GM19239 (cell line): ENCODE measurements at places on chromosomes 3 and 15.

- no peak for DNase-seq
Measured at GRCh38 chr3:53240989-53241972, 14.5 kb downstream of the TKT start.

DNA sequence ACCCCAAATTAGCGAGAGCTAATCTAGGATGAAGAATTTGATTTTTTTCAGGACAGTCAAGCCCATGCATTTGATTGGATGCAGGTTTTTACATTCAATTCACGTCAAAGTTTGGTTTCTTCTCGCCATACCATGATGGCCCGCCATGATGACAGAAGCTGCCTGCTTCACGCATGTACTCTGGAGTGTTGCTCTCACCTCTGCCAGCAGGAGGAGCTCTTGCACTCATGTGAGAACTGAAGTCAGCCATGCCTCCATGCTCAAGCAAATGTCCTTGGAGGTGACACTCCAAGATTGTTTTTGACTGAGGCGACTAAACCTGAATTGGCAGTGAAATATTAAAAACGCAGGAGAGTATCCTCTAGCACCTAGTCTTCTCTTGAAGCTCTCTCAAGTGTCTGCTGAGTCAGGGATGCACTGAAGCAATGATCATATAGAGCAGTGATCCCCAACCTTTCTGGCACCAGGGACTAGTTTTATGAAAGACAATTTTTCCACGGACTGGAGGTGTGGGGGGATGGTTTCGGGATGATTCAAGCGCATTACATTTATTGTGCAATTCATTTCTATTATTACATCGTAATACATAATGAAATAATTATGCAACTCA is 120.9 kb downstream of the SAMMSON start:
- peak; percentile 41 for DNase-seq

GRCh38 chr3:13176445-13176844 is 103.2 kb upstream of the IQSEC1 start:
- no peak for DNase-seq

GRCh38 chr3:167346171-167346570 is 33.9 kb downstream of the ZBBX start:
- no peak for DNase-seq

DNA sequence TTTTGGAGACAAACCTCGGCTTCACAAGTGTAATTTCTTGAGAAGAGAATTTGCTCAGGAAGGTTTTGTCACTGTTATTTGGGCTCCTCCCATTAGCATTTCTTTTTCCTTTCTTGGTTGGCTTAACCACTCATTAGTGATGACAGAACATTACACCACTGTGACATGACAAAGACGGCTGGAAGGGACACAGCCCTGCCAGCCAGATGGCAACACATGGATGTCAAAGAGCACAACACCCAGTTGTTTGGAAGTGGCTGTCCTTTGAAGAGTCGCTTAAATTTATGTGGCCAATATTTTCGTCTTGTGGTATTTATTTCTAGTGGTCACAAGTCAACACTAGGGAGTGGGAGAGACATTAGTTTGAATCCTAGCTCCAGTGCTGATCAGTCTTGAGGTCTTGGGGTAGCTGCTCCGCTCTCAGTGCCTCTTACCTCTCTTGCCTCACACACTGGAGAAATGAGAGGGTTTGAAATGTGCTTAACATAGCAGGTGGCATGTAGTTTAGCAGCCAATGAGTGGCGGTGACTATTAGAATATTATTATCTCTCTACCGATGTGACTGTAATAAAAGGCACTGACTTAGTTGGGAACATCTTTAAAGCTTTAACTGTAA is 92.8 kb downstream of the FRMD4B start:
- no peak for DNase-seq

GRCh38 chr3:150314248-150315004 is 93.7 kb upstream of the TSC22D2 start:
- DNase-seq: no peak

DNA sequence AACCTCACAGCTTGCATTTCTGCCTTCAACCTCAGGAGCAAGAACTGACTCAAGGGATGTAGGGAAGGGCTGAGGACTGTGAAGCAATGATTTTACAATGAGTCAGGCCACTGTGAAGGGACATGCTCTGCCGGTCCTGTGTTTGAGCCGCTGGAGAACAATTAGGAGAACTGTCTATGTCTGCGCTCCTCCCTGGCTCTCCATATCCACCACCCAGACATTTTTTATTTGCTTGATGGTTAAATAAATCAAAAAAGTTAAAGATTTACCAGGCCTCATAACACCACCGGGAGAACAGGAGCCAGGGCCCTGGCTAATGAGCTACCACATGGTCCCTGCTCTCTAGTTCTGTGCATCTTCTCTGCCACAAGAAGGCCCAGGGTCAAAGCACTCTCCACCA is 29.6 kb downstream of the SEC61A1 start:
- DNase-seq: no peak

DNA sequence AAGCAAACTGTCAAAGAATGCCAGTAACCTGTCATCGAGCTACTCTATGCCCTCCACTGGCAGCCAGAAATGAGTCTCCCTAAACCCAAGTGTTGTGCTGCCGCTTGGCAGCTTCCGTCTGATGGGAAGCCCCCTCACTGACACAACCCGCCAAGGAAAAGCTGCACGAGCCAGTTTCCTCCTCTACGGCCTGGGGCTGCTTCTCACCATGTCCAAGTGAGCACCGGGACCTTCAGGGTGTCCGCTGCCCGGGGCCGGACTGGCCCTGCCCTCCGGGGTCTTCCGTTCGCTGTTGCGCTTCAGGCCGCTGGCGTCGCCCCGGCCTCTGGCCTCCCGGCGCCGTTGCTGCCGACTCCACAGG is 490 bp downstream of the TOMM70 start:
- DNase-seq: no peak

DNA sequence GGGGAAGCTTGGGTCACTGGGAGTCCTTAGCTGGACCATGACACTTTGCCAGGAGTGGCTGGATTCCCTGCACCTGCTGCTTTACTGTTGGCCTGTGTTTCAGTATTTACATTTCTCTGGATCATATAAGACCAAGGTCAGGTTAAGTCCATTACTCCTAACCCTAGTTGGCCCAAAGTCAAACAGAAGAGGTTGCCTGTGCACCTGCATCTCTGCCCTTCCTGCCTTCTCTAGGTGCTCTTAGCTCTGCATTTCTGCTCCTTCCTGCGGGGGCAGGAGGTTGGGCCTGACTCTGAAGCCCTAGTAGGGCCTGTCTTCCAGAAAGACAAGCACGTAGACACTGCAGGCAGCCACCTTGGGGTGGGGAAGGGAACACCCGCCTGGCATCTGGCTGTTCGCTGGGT is 124.3 kb downstream of the RPLP1 start:
- no peak for DNase-seq

GRCh38 chr3:186487819-186488218 is 56.4 kb downstream of the CRYGS start:
- DNase-seq: no peak

DNA sequence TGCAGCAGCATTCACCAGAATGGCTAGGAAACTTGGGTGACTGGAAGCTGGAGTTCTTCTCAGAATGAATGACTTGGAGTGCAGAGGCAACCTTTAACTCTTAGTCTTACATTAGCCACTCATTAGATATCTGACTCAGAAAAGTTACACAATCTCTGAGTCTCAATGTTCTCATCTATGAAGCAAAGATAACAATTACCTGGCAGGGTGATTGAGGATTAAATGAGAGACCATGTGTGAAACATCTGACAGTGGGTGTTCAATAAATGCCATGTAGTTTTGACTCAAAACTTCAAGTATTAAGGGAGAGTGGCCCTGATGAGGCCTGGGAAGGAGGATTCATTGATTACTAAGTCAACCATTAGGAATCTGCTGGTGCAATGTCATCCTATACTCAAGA is 48.3 kb downstream of the MRPL3 start:
- no peak for DNase-seq

- no peak for DNase-seq
Measured at GRCh38 chr15:55118344-55118870, 78.3 kb downstream of the RSL24D1 start.

DNA sequence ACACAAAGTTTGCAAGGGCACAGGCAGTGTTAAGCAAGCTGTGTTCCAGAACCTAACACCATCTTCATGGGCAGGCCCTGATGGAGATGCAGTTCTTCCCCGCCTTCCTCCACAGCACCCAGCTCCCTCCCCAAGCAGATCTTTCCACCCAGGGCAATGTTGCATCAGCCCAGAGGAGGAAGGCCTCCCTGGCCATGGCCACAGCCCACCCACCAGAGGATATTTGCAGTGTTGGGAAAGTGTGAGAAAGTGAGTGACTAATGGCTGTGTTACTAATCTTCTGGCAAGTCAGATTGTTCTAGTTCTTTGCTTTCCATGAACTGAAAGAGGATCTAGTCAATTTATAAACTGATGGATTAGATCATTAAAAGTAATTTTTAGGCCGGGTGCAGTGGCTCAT is 42.0 kb upstream of the ATP10A start:
- DNase-seq: no peak

DNA sequence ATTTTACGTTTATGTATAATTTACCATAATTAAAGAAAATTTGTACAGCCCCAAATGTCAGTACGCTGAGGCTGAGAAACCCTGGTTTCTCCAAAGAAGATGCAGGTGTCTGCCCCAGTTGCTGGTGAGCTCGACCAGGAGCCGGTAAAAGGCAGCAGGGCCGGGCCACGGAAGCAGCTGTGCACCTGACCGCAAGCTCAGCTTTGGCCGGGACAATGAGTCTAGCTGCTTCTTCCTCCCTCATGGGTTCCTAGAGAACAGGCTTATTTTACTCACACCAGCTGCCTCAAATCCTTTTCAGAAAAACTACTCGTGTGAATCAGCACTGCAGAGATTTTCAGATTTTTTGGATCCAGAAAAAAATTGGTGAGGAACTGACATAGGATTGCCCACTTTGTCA is 18.0 kb upstream of the ZXDC start:
- DNase-seq: no peak

DNA sequence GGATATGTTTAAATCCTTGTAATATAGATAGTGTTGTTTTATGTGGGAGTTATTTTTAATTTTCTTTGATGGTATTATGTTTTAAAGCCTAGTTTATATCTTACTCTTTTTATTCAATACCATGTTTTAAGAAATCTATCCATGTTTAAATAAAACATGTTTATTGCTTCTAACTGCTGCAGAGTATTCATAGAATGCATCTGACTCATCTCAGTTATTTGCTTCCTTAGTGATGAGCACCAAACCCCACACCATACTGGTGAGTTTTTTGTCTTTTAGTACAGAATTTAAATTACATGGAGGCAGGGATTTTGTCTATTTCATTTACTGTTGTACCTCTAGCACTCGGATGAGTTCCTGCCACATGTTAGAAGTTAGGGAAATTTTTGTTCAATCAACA is 209.2 kb downstream of the NSUN3 start:
- DNase-seq: no peak

DNA sequence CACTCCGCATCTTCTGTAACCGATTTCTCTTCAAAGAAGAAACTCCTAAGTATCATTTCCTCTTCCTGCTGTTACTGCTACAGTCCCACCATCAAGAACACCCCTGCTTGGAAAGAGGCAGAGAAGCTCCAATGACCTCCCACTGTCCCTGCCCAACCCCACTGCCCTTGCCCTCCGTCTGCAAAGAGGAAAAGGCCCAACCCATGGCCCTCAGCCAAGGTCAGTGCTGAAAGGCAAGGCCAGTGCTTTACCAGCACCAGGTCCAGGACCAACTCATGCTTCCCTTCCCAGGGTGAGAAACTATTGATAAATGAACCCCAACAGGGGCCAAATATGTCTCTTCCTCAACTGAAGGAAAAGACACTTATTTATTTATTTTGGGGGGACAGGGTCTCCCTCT is 22.5 kb downstream of the FAM240A start:
- no peak for DNase-seq

DNA sequence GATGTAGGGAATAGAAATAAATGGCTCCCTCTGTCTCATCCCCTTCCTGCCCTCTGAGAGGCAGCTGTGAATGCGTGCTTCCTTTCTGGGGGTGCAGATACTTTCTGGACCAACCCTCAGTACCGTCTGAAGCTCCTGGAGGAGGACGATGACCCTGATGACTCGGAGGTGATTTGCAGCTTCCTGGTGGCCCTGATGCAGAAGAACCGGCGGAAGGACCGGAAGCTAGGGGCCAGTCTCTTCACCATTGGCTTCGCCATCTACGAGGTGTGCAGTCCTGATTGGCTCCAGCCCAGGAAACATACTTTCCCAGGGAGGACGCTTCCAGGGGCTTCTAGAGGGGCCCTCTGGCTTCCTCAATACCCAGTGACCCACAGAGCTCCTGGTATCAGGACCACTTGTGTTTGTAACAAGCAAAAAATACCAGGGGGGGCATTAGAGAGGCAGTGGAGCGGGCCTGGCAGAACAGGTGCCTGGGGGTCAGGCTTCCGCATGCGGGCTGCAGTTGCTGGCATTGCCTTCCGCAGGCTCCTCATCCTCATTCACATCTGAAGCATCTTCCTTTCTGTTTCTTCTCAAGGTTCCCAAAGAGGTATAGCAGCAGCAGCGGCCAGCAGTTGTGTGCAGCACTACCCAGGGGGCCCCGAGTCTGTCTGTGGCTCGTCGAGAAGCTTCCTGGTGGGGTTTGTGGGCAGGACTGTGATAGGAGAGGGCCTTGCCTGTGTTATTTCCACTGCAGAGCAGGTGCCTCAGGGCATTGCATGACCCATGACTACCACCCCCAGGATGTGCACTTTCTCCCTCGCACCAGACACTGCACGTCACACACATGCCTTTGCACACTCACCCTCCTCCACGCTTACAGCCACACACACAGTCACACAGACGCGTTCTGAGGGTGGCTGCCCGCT is 42.5 kb downstream of the CAPN3 start:
- DNase-seq: no peak

DNA sequence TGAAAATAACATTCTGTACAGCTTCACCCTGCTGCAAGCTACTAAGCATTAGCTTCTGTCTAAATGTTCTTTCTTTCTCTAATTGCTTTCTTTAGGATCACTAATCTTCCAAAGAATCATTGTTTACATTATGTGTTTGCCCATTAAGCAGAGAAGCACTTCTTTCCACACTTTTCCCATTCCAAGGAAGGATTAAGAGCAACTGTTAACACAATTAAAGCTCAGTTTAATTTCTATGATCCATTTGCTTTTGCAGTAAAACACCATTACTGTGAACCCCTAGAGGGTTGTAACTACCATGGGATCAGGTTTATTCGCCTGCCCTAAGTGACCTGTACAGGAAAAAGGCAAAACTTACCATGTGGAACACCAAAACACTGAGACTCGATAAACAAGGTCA is 125.8 kb upstream of the ZNF385D start:
- no peak for DNase-seq

- DNase-seq: no peak
Measured at GRCh38 chr3:131224886-131225550, 156.6 kb upstream of the NUDT16 start.
